ENCODE measurements at places on chromosomes 1 and 21. TPM values are rescaled to one million over a fixed set of nuclear protein-coding genes. Genes with fewer than 3 reads are reported as not detected.

DNA sequence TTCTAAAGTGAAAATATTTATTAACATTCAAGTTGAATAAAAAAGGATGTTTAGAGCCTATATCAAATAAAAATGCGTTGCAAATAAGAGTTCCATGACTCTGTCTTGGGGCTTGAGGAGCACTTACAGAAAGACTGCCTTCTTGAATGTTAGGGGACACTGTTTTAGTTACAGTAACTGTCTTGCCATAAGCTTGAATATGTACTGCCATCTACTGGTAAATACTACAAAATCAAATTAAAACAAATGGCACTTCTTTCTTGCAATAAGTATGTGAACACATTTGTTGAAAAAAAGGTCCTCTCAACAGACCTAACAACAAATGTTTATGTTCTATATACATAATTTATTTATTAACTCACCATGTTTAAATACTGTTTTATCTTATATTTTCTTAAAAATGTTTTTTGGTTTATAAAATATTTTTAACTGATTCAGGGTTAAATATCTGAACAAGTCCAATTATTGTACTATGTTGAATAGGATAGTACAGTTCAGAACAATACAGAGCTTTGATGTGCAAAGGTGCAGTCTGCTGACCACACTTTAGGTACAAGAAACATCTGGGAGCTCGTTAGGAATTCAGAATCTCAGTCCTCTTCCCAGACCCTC, 199.5 kb downstream of the LRRIQ3 start:
- DNase-seq: no peak

DNA sequence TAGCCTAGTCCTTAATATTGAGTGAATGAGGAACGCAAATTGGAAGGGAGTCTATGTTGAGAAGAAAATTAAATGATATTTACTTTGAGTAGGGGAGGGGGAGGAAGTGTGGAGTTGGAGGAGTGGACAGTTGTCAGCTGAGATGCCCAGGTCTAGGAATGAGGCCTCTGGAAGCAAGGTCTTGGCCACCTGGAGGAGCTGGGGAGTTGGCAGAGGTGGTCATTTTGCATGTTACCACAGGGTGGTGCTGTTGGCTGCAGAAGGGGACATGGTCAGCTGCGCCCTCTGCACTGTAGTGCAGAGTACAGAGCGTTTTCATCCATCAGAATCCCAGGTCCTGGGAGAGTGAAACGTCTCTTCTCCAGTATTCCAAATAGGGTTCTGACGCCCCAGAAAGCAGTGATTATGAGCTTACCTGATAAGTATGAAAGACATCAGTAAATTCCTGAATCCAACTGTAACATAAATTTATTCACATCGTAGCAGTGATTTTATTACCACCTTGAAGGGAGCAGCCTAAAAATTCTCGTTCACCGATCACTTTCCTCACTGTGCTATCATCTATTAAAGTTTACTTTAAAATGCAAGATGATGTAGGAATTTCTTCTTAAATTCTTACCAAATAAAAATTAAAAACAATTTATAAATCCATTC, 13.8 kb downstream of the PARK7 start:
- DNase-seq: peak; percentile 69

GRCh38 chr1:214952648-214953047, 129.9 kb upstream of the KCNK2 start:
- DNase-seq: no peak

GNAT2 gene
- total RNA-seq: not detected

ITSN1 gene
- 41.8 TPM for total RNA-seq

KCNJ15 gene
- total RNA-seq: 0.83 TPM

TCP10L gene
- total RNA-seq: 2.4 TPM

FCMR gene
- 3.2 TPM for total RNA-seq
